Fibroblast of villous mesenchyme (primary cell): ENCODE measurements at places on chromosomes 1 and 21.

DNA sequence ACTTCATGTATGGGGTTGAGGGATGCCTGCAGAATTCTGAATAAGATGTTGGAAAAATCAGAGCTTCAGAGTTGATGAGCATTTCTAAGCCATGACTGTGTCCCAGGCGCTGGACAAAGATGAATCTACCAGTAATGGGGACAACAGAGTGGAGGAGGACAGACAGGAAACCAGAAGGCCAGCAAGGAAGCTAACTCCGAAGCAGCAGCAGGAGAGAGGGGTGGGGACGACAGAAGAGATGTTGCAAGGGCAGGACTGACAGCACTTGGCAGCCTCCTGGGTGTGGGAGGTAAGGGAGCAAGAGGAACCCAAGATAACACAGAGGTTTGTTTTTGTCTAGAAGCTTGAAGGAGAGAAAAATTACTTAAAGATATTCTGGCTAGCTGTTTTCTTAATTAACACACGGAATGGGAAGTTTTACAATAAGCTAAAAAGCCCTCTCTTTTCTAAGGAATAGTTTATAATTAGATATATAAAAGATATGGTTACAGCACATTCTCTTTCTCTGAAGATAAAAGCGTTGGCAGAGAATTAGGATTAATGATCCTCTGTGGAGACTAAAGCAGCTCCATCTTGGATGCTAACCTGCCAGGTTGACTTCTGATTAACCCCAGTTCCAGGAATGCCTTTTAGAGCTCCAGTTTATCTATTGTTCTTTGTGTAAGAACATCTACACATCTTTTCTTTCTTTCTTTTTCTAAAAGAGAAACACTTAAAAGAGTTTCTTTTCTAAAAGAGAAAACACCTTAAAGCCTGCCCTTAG, 92.7 kb downstream of the TENT5C start:
- DNase-seq, result peak; percentile 62

DNA sequence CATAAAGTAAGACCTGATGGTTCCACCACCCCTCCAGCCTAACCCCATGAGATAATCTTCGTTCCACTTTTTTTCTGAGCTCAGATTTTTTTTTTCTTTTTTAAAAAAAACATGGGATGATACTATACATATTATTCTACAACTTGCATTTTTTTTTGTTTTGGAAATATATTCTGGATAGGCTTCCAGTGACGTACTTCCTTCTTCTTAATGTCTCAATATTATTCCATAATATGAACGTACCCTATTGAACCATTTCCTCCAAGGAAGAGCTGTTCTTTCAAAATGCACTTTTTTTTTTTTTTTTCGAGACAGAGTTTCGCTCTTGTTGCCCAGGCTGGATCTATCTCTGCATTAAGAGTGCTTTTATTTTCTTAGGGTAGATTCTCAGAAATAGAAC, 1.5 kb downstream of the EDEM3 start:
- no peak for DNase-seq

DNA sequence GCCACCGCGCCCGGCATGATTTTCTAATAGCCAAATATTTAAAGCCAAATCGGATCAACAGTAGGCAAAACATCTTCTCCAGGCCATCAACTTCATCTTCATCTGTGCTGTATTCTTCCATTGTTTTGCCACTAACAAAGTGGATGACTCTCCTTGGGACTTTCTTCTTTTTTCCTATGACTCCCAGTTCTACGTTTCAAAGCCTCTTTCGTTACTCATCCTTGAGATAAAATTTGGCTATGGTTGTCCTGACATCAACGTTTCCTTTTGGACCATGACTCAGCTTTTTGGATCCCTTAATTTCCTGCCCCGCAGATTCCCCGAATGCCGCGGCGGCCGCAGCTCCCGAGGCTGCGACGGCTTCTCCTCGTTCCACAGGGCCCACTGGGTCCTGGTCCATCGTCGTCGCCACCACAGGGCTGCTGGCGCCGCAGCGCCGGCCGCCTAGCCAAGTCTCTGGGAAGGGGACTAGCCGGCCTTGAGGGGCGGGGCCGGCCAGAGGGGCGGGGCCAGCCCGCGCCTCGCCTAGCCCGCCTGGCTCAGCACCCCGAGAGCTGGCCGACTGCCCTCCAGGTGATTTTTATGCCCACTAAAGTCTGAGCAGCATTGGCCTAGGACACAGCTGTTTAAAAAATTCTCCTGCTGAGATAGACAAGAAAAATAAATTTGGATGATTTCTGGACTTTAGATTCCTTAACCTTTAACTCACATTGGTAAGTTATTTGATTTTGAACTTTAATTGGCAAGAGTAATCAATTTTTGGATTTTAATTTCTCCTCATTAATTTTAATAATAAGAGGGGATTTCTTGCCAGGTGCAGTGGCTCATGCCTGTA, 93.9 kb downstream of the ADCY10 start:
- DNase-seq, result peak; percentile 88

- no peak for DNase-seq
Observed at GRCh38 chr21:10272216-10272615, 249.2 kb upstream of the TPTE start.

- DNase-seq, result no peak
Observed at GRCh38 chr1:978069-978834, 3.6 kb downstream of the PERM1 start.

DNA sequence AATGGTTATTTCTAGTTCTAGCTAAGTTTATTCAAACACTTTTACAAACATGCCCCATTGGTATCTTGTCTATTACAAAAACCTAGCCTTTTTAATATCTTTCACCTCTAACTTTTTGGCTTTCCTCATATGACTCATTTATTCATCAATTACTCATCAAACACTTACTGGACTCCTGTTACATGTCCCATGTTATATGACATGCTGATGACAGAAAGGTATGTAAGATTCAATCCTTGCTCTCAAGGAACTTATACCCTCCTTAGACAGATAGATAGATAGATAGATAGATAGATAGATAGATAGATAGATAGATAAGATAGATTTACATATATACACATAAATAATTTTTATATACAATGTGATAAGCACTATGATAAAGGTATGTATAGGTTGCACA, 33.9 kb upstream of the INSL5 start:
- no peak for DNase-seq

GRCh38 chr1:24393892-24394291, 19.7 kb downstream of the STPG1 start:
- DNase-seq, result peak; percentile 65

DNA sequence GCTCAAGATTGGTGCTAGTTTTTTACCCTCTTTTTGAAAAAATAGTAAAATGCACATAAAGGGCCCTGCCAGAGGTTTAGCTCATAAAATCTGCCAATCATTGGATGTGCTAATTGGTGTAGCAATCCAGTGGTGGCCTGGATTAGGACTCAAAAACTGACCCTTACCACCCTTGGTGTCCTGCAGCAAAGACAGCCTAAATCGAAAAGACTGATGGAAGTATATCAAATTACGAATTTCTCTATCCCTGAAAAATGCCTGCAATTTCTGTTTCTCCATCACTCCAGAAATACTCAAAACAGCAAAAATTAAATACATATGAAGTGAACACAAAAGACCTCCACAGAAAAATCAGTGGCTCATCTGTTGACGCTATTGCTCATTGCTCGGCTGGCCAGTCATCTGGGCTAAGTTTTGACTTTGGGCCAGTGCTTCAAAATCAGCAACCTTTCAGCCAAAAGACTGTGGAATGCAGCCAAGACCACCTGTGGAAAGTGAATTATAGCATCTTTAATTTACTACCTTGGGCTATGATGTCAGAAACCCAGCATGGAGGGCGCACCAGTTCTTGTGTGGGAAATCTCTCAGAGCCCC, 30.0 kb downstream of the WLS start:
- no peak for DNase-seq

DNA sequence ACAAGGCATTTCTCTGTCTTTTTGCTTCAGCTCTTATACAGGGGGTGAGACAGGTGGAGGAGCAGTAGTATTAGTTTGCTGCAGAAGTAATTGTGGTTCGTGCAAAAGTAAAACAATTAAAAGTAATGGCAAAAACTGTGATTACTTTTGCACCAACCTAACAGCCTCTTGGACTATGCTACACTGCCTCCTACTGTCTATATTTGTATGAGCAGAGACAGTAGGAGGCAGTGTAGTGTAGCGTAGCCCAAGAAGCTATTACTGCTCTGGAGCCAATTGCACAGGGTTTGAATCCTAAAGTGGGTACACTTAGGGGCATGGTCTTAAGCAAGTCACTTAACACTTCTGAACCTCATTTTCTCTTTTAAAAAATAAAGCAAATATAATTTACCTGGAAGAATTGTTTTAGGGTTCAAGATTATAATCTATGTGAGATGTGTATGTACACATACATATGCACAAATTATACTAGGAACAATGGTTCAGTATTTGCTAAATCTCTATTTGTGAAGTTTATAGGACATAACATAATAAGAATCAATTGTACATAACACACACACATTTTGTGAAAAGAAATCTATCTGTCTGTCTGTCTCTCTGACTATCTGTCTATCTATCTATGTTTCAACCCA, 103.8 kb downstream of the BRINP3 start:
- DNase-seq, result peak; percentile 0

DNA sequence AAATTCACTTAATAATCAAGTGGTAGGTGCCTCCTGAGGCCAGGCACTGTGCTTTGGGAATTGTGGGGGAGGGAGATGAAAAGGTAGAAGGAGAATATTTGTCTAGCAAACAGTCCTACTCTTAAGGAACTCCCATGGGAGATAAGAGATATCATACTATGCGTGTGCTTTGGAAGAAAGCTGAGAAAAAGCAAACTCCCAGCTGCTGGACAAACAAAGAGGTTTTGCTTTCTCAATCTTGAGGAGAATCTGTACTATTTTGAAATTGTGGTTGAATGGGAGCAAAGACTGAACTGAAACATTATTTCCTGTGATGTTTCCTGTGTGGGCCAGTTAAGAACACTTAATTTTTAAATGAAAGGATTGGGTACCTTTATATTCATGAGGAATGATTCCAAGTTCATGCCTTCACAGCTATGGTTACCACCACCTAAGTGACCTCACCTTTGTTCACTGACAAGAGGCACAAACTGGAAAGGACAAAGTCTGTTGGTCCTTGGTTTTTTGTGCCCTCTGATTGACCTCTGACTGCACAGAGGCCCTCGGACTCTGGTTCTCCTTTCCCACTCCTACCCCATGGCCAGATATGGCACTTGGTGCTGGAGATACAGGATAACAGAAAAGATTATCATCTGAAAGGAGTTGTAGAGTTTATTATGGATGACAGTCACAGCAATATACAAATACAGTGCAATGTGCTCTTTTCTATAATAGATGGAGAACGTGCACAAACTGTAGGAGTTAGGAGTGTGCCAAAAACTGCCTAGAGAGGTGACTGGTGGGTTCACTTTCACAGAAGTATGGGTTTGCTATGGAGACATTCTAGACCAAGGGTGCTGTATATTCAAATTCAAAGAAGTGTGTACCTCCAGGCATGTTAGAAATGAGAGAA, 1.6 kb downstream of the CD53 start:
- DNase-seq, result no peak

DNA sequence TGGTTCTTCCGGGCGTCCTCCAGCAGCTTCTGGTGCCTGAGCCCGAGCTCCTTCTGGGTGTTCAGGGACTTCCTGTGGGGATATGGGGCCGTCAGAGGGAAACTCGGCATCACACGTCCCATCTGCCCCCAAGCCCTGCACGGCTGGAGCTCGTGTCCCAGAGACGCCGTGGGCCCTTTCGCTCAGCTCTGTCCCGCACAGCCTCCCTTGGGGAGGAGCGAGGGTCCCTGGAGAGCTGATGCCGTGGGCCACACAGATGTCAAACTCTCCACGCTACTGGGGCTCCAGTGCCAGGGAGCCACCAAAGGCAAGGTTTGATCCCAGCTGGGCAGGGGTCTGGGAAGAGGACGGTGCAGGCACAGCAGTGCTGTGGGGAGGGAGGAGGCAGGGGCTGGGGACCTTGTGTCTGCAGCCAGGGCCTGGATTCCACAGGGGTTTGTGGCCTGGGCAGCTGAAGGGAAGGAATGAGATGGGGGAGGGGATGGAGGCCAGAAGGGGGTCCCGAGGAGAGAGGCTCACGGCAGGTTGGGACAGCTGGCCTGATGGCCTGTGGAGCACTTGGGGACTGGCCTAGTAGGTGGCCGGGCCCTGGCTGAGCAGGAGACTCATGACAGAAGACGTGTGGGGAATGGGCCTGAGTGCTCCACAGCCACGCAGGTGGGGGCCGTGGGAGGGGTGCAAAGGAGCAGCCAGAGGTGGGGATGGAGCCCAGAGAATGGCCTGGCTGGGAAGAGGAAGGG, 30.4 kb downstream of the CFAP74 start:
- no peak for DNase-seq

DNA sequence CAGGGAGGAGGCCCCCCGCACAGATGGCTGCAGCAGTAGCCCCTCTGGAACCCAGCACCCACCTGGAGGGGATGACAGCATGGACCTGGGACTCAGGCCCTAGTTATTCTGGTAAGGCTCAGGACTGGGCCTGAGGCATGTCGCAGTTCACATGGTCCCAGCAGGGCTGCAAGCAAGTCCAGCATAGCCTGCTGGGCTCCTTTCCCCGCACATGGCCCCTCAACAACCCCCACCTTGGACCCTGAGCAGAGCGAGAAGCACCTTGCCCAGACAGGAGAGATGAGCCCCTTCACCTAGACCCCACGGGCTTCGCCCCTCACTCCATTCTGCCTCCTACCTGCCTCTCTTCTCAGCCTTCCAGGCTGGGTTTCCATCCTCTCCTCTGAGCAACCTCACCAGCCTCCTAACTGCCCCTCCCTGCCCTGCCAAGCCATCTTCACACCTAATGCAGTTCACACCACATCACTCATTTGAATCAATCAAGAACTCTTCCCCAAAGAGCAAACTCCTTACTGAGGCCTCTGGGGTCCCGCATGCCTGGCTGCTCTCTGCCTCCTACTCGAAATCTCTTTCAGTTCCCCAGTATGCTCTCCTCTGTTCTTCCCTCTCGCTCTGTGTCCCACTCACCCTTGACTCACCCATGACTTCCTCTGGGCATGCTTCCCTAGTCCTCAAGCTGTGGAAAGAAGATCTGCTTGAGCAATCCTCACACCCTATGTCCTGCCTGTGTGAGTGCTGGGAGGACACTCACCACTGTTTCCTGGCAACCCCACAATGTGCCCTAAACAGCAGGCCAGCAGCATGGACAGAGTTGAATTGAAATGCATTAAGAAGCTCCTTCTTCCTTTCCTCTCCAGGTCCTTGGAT, 9.4 kb upstream of the THEMIS2 start:
- peak; percentile 97 for DNase-seq
